ENCODE measurements at places on chromosomes 2 and 18. TPM values are rescaled to one million over a fixed set of nuclear protein-coding genes. Genes with fewer than 3 reads are reported as not detected.
A peak's percentile ranks its signal among the peaks of the same experiment; 100 is the strongest.

DNA sequence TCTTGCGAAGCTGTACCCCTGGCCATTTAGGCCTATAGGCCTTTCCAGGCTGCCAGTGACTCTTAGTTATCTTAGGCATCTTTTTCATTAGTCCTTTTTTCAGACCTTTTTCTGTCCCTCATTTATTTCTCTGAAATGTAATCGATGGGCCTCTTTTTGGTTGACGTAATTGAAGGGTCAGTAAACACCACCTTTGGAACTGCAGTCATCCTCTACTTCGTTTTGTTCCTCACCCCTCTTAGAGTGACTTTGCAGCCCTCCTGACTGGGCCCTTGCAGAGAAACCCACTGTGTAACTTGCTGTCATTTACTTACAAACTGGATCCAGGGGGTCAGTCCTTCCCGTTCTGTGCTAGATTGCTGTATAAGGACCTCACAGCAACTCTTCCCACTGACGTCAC is 23.2 kb downstream of the CENPO start:
- no peak for DNase-seq

DNA sequence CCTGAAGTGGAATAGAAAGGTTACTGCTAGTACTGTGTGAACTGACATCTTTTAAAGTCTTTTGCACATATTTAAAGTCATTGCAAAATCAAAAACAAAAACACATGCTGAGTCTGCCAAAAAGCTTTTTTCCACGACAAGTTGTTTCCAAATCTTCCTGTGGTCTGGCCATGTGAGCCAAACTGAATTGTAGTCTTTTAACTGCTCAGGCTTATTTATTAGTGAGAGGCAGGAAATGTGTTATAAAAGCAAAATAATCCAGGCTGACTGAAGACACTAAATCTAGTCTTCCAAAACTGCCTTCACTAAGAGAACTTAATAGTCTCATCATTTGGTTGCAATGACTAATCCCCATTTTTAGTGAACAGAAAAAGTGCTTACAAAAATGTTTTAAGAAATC is 2.3 kb downstream of the KRCC1 start:
- no peak for DNase-seq

DNA sequence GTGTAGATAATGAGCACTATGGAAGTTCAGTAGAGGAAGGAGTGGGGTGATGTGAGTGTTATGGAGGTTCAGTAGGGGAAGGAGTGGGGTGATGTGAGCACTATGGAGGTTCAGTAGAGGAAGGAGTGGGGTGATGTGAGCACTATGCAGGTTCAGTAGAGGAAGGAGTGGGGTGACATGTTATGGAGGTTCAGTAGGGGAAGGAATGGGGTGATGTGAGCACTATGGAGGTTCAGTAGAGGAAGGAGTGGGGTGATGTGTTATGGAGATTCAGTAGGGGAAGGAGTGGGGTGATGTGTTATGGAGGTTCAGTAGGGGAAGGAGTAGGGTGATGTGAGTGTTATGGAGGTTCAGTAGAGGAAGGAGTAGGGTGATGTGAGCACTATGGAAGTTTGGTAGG is 116.3 kb upstream of the SMAD7 start:
- DNase-seq = no peak

GRCh38 chr2:236977063-236977851 is 108.4 kb upstream of the COPS8 start:
- no peak for DNase-seq

- DNase-seq = peak; percentile 70
These were observed 10.8 kb downstream of the SPDYA start for GRCh38 chr2:28821295-28821958.

- DNase-seq = no peak
These were observed 106.7 kb downstream of the MYO1B start for GRCh38 chr2:191351921-191352320.

- no peak for DNase-seq
These were observed 314.7 kb upstream of the SPRED2 start for GRCh38 chr2:65746931-65747675.

DNA sequence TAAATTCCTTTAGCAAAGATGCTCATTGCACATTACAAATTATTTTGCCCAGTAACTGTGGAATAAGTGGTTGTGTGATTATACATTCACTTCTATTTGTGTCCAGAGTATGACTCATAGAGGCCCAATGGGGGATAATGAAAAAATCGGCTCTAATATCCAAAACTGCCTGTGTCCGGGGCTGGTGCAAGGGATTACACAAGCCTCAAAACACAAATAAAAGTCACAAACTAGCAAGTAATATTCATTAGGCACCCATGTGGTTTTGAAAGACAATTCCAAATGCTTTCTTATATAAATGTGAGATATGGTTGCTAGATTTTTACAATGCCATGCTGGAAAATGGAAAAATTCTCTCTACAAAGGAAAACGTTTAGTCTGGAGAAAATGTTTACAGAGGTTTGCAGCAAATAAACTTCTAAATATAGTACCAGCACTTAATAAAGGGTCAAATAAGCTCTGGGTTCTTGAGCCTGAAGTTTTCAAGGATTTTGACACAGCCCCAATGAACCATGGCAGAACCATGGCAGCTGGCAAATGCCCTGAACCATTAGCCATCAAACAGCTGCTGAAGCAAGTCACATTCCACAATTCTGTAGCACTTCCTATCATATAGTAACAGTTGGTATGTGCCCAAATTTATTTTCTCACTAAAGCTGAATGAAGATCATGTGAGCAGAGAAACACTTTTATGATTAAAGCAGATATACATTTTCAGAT is 40.5 kb downstream of the IRS1 start:
- DNase-seq = no peak

DNA sequence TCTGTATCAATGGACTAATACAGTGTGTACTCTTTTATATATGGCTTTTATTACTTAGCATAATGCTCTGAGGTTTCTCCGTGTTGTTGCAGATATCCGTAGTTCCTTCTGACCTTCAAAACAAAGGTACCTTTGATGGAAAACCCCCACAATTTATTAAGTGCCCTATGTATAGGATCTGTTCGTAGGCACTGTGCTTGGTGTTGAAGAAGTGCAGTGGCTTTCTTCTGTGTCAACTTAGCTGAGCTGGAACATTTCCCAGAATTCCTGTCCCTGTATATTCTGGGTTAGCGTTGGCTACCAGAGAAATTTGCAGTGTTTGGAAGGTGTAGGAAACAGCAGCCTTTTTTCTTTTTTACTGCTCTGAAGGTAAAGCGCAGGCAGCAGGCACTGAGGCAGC is 56.3 kb upstream of the MSH2 start:
- no peak for DNase-seq

GRCh38 chr2:58922245-58922644 is 681.1 kb upstream of the FANCL start:
- DNase-seq = no peak

GCC2 gene
- 48.5 TPM for total RNA-seq

CD207 gene
- not detected for total RNA-seq

STK25 gene
- 95.5 TPM for total RNA-seq

NYAP2 gene
- not detected for total RNA-seq

FAM124B gene
- total RNA-seq = 0.45 TPM

MAL gene
- 26.3 TPM for total RNA-seq

GNAL gene
- 0.53 TPM for total RNA-seq

Measured in activated naive CD4-positive, alpha-beta T cell treated with anti-CD3 and anti-CD28 coated beads, Interleukin-2, amount 50 U/mL, for 72 hours (primary cell).